ENCODE measurements at places on chromosomes 1 and 21.
A peak's percentile ranks its signal among the peaks of the same experiment; 100 is the strongest.

DNA sequence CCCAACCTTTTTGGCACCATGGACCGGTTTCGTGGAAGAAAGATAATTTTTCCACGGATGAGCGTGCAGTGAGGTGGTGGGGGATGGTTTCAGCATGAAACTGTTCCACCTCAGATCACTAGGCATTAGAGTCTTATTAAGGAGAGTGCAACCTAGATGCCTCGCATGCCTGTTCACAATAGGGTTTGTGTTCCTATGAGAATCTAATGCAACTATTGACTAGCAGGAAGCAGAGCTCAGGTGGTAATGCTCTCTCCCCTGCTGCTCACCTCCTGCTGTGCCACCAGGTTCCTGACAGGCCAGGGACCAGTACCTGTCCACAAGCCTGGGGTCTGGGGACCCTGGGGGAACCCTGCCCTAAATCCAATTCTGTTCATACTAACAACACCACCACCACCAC lies 377.8 kb downstream of the OLFM3 start:
- no peak for DNase-seq

DNA sequence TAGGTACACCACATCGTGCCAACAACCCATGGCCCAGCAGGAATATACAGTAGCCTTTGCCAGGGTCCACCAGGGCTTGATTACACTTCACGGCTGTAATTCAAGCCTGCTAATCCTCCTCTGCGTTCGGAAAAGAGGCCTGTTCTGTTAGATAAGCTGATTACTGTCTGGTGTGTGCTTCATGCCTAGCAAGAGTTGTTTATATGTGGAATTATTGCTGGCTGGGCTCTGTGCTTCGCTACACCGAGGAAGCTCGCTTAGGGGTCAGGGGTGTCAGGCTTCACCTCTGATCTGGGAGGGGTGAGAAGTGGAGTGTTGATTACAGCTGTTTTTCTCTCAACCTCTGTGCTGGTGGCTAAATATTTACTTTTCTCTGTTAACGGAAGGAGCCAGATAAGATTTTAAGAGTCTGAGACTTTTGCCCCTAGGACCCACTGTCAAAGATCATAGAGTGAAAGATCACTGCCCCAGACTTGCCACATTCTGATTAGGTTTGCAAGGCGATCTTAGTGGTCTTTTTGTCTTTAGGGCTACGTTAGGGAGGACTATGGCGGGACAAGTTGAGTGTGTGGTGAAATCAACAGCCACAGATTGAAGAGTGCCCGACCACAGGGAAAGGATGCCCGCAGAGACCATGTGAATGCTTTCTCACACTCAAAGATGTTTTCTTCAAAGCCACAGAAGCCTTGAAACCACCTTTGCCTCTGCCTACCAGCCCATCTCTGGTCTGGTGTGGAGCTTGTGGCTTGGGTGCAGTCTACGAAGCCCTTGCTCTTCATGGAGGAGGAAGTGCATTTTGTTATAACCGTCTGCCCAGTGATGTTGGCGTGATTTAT lies 216.1 kb downstream of the PBX1 start:
- no peak for DNase-seq

GRCh38 chr1:207996636-207997035 lies 85.7 kb upstream of the CD34 start:
- no peak for DNase-seq

- DNase-seq, result peak; percentile 51
These were observed 112.9 kb downstream of the GREM2 start for GRCh38 chr1:240499012-240499411.

- peak; percentile 52 for DNase-seq
These were observed 38.7 kb downstream of the GPR137B start for GRCh38 chr1:236181059-236181458.

DNA sequence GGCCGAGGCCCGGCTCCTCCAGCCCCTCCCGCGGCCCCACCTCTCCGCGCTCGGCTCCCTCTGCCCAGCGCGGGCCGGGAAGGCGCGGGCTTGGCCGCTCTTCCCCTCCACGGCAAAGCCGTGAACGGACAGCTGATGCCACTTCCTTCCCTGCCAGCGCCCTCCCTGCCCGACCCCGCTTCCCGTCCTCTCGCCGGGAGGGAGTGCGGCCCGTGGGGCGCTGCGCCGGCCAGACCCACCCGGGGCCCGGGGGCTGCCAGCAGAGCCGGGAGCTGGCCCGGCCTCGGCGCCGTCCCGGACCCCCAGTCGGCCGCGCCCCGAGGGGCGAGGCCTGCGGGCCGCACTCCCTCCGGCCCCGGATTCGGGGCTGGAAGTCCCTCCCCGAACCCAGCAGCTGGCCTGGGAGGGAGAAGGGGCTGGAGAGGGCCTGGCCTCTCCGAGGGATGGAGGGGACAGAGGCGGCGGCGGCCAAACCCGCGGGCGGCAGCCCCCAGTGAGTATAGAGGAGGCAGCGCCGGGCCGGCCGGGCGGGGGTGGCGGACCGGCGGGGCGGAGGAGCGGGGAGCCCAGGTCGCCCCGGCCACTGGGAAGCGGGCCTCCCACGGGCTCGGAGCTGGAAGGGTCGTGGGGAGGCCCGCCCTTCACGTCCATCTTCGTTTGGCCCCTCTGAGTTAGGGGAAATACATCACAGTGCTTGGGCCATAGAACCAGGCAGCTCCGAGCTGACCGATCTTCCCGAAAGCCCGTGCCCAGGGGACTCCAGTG lies at the start of gene KIAA1614:
KIAA1614 (plus strand) TSS at position 97 of the 765 bp plus-strand sequence; CDS start at position 444, 347 bp downstream.
- no peak for DNase-seq

- DNase-seq, result peak; percentile 92
These were observed 36.6 kb downstream of the PLXNA2 start for GRCh38 chr1:208207388-208208131.

- DNase-seq, result no peak
These were observed 38.0 kb downstream of the CHD5 start for GRCh38 chr1:6142036-6142621.

GRCh38 chr1:213183036-213183672 lies 132.1 kb downstream of the RPS6KC1 start:
- no peak for DNase-seq

All from RCC 7860 (cell line).